ENCODE measurements at places on chromosomes 11 and 22.

- DNase-seq = no peak
Observed at GRCh38 chr11:28932940-28933339, 824.8 kb downstream of the METTL15 start.

- DNase-seq = peak; percentile 90
Observed at GRCh38 chr11:46237248-46238077, 40.0 kb upstream of the CREB3L1 start.

GRCh38 chr11:101929294-101929915, 13.1 kb upstream of the ANGPTL5 start:
- DNase-seq = no peak

DNA sequence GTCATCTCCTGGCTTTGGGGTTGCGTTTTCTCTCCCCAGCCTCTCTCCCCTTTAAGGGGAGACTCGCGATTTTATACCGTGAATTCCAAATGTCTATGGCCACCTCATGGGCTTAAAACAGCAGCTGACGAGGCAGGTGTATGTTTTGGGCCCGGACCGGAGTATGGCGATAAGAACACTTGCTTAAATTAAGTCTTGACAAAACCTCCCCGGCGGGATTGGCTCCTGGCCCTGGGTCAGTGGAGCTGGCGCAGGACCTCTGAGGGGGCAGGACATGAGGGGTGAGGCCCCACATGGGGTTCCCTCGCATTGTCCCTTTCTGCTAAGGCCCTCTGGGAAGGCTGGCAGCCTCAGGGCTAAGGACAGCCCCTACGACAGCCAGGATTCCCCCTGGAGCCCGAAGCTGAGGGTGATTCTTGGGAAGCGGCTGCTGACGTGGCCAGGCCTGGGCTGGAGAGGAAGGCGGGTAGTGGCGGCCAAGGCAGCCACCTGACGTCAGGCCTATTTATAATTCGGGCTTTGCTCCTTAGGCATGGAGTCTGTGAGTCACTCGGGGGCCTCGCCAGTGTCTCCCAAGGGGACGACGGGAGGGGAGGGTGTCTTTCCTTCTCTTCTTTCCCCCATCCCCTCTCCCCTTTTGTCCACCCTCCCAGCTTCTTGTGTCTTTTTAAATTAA, 12.7 kb downstream of the MYO18B start:
- peak; percentile 75 for DNase-seq

DNA sequence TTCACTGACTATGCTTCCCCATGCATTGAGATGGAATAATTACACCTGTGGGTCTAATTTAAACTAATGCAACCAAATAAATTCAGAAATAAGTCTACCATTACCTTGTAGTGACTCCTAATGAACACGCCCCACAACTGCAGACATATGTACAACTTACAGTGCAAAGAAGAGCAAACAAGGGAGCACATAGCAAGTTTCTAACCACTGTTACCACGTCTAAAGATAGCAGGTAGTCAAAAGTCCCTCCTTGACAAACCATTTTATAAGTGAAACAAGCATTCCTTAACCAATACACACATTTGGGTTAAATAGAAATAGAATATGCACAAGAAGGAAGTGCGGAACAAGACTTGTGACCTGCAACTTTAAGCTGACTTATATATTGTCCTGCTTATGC, 20.6 kb downstream of the PHF21A start:
- no peak for DNase-seq

DNA sequence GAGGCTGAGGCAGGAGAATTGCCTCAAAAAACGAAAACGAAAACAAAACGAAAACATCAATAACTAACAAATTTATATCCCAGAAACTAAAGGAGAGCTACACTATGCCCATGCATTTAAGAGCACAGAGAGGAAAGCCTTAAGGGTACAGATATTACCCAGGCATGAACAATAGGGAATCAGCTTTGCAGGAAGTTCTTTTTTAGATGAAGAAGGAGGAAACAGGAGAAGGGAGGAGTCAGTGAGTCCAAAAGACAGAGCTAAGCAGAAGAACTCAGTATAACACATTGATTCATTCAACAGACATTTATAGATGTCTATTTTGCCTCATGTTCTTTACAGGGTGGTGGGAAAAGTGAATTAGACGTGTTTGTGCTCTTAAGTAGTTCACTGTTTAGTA, 8.3 kb downstream of the MRPL17 start:
- no peak for DNase-seq

DNA sequence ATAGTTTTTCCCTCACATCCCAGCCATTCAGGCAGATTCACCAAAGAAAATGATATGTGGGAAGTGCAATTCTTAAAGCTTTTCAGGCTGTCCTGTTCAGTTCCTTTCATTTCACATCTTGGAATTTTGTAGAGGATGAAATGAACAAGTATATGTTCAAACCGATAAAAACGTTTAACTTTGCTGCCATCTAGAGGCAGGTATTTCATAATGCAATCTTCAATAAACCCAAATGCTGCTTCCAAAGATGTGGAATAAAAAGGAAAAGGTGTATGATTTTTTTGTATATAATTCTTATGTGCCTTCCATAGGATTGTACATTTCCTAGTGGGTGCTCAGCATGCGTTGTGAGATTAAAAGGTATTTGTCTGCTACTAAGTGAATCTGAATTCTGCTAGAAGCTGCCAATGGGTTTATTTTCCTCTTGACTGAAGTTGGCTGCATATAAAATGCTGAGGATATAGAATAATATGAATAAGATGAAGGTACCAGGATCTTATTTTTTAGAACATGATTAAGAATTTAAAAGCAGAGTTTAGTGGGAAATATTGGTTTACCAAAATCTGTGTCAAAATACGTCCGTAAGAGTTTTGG, 199.3 kb downstream of the PGR start:
- no peak for DNase-seq

- DNase-seq = no peak
Observed at GRCh38 chr11:26571861-26572654, at the start of gene MUC15. MUC15 (minus strand) TSS chr11:26572263; CDS start chr11:26567094, 5,169 bp downstream.

GRCh38 chr11:21635394-21636145, 557.3 kb upstream of the ANO5 start:
- no peak for DNase-seq

- DNase-seq = no peak
Observed at GRCh38 chr11:2271327-2272227, 1.2 kb upstream of the ASCL2 start.
